ENCODE measurements at places on chromosomes 1 and 21. TPM values are rescaled to one million over a fixed set of nuclear protein-coding genes. Genes with fewer than 3 reads are reported as not detected.

DNA sequence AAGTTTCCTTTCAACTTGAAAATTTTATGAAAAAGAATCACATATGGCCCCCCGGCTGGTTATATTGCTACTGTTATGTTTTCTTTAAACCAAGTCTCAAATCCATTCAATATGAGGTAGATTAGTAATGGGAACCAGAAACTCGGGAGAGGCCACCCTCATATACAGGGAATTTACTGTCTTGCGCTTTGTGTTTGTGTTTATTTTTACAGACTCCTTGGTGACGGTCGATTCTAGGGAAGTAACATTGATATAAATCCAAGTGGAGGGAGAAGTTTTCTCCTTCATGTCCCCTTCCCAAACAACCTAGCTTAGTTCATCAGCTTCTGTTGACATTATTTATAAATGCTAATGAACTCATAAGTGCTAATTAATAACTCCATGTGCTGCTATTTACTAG is 163.5 kb upstream of the LMO4 start:
- DNase-seq = no peak

GRCh38 chr1:156154317-156154749 is 948 bp downstream of the SEMA4A start:
- no peak for DNase-seq

DNA sequence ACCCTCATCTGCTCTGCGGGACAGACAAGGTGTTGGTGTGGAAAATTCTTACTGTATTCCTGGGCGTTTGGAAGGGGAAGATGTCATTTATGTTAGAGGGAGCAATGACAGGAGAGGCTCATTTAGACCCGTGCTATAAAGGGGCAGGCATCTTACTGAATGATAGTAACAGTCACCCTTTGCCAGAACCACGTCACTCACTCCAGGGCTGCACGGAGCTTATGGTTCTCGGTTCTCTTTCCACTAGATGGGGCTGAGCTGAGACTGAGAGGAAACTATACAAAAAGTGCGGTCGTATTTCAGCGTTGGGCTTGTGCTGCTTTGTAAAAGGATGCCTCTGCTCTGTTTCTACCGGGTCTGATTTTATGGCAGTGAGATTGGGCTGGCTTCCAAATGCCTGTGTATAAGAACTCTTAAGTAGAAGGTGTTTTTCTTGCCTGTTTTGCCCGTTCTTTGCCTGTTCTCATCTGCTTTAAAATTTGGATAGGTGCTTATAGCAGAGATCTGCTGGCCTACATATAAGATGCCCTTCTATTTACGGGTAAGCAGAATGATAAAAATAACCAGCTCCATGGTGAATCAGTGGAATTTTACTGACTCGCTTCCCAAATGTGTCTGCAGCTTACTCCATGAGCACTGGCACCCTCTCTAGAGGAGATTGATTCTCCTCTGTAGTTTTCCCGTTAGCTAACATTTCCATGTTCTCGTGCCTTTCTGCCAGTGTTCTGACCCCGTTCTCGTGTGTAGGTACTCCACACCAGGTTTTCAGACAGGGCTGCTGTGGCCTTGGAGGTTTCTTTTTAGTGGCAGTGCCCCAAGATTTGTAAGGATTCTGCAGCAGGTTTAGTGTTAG is 55.9 kb downstream of the MRPS6 start:
- peak; percentile 94 for DNase-seq

DNA sequence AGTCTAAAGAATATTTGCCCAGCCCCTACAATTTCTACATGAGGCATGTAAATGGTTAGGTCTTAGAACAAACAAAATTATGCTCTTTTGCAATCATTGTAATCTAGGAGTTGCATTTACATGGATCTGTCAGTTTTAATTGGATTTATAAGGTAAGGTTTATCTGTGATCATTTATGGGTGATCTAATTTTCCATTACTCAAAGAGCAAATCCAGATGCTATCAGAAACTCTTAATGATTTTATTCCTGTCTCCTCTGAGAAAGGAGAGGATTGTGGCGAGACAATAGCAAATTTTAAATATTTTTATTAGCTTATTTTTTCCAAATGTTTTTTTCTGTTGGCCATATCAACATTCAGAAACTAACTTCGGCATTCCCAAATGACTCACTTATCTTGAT is 14.2 kb upstream of the NEGR1 start:
- no peak for DNase-seq

DNA sequence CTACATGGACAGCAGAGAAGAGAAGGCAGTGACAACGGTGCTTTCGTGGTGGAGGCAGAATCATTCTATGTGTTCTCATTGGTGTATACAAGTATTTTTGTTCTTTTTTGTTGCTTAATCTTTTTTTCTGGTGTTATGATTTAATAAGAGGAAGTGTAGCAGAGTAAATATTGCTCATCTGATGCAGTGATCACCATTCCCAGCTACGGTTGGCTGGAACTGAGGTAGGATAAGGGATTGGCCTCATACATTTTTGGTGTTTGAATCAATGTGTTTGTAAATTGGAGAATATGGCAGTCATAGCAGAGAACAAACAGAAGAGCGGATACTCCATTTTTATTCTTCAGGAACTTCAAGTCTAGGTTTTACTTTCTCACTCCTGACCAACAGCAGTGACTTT is 76.6 kb downstream of the UBE2U start:
- no peak for DNase-seq

HAX1 gene
- total RNA-seq = 169 TPM
